Dermis microvascular lymphatic vessel endothelial cell (primary cell): ENCODE measurements at places on chromosomes 1 and 21.
A peak's percentile ranks its signal among the peaks of the same experiment; 100 is the strongest.

DNA sequence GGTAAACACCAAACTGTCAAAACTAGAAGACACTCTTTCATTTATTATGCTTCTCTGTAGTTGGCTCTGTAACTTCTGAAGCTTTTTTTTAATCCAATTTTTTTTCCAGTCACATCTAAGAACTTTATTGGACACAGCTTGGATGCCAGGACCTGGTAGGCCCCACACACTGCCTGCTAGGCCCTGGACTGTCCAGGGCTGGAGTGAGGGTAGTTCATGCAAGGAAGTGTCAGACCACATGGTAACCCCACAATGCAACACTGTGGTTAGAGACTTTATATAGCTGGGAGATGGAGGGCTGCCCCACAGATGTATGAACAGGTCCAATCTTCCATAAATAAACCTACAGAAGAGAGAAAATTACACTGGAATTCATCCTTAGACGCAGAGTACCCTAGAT lies 7.1 kb downstream of the SLC2A1 start:
- no peak for DNase-seq

DNA sequence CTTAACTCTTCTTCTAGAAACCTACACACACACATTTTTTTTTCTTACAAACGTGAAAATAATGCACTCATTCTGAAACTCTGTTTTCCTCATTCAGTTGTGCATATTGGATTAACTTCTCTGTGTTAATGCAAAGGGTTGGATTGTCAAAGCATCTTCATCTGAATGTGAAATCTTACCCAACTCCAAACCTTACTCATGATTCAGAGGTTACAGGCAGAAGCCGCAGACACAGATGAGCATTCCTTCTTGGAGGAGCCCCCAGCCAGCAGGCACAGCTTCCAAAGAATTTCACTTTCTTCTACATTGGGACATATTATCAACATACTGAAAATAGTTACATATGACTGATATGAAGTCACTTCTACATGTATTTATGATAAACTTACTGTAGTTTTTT lies 15.7 kb downstream of the PATJ start:
- DNase-seq: no peak

DNA sequence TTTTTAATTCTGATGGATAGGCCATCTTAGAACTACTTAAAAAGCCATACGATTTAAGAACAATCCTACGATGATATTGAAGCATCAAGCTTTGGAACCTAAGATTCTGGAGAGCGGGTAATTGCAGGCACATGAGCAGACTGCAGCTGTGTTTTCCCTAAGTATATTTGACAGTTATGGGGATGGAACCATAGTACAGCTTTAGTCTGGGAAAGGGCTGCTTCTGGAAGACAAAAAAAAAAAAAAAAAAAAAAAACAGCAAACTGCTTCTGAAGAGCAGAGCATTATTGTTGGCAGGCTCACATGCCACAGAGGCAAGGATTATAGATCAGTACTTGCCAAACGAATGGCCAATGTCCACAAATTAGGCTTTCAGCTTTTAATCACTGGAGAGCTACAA lies 1618.7 kb downstream of the AMY1C start:
- DNase-seq: no peak

DNA sequence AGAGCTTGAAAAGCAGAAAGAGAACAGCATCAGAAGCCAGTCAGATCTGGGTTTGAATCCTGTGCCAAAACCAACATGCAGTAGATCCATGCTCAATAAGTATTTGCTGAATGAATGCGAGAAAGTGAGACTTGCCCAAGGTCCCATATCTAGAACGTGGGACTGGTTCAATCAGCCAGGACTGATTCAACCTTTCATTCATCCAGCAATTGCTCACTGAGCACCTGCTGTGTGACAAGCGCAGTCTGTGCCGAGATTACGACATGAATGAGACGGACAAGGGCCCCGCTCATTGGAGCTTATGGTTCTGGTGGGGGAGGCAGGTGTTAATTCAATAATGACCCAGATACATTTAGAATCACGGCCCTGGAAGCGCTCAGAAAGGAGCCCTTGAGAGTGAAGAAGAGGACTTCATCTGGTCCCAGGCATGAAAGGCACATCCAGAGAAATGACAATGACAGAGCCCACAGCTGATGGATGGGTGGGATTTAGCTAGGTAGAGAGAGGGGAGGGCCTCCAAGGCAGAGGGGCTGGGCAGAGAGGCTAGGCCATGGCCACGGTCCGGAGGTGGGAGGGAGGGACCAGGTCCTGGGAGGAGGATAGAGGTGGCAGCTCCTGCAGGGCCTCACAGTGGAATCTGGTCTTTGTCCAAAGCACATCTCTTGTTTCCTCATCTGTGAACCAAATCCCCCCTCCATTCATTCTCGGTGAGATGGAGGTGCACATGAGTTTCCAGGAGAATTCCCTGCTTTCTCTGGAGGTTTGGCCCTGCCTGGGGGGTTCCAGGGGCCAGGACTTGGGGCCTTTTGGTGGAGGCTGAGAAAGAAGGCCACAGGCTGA lies 4.2 kb upstream of the FAM131C start:
- DNase-seq: no peak

DNA sequence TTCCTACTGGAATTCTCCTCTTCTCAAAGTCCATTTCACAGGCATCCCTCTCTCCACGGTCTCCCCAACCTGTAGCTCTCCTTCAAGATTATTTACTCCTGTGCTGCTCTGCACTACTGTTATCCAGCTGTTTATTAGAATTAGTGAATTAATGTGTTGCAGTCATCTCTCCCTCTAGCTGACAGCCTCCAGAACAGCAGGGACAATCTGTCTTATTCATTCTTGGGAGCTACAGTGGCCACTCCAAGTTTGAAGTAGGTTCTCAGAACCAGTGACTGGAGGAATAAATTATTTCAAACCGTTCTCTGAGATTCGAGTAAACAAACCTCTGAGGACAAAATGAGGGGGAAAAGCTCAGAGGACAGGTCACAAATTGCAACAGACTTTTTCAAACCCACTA lies 330.9 kb downstream of the RRAGC start:
- DNase-seq: no peak

DNA sequence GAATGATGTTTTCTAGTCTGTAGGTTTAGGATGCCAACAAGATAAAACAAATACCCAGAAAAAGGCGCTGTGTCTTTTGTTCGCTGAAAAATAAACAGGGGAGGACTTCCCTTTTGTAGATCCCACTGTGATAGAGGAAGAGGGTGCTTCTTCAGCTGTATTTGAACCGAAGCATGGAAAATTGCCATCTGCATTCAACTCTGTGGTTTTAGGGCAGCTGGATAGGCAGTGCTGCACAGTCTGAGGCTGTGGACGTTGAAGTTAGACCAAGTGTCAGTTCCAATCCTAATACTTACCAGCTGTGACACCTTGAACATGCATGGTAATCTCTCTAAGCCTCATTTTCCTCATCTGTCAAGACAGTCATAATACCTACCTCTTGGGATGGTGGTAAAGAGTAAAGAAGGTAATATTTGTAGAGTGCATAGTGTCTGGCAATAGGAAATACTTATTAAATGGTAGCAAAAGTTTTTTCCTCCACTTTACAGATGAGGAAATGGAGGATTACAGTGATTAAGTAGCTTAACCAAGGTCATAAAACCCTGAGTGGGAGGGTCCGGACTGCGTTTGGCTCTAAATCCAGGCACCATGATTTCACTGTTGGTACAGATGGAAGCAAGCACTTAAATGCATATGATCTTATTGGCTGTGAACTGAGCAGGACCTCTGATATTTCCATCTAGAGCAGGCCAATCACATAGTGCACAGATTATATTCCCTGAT lies 48.5 kb downstream of the UTP25 start:
- DNase-seq: no peak

DNA sequence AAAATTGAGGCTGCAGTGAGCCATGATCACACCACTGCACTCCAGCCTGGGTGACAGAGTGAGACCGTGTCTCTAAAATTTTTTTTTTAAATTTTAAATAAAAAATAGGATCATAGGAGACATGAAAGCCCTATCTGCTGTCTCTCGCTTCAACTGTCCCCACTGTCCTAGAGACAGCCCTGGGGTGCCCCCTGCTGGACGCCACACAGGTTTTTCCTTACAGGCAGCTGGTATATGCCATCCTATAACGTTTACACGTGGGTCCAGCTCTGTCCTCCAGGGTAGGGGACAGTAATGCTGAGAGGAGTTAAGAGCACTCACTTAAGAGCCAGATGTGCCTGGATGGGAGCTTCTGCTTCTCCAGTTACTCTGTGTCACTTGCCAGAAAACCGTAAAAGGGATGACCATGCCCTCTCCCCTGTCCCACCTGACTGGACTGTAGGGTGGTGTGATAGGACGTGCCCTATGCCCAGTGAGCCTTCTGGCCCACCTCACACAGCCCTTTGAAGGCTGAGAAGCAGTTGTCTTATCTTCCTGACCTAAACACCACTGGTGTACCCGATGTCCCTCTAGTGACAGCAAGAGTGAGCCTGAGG lies 8.5 kb downstream of the FBXO2 start:
- peak; percentile 78 for DNase-seq

- no peak for DNase-seq
These were observed 2.9 kb downstream of the FAM177B start for GRCh38 chr1:222739929-222740328.

DNA sequence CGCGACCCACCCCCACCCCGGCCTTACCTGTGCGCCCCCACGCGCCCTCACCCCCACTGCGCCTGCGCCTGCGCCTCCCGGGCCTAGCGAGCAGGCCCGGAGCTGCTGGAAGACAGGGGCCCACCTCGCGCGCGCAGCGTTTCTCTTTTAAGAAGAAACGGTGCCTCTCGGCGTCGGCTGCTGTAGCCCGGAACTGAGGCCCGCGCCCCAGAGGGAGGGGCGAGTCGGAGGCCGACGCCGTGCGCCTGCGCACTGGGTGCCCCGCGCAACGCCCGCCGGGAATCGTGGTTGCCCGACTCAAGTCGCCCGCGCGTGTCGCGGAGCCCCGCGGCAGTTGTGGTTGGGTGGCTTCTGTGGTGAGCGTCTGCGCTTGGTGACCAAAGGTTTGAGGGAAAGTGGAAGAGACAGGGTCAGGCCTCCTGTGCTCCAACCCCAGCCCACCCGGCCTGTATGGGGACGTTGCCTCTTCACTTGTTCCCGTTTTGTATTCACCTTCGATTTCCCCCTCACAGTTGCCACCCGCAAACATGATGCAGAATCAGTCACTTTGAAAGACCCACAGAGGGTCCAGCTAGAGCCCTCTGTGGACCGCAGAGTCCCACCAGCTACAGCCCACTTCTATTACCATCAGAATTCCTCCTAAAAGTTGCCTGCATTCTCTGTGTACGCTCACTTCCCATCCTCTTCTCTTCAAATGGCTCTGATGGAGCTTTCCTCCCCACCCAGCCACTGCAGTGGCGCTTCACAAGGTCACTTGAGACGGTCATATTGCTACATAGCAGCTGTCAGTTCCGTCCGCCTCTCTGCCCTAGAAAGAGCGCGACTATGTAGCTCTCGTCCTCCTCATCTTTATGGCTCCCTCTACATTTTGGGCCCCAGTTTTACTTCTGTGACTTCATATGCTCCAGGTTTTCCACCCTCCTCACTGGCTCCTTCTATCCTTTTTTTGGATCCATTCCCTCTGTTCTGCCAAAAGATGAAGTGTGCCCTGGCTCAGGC lies at the start of gene ZNF692:
Gene ZNF692 (minus strand): TSS at position 195 of the 999 bp plus-strand sequence. CDS start 776 bp downstream, outside the sequence.
- peak; percentile 98 for DNase-seq
